ENCODE measurements at places on chromosomes 3 and 15.
A peak's percentile ranks its signal among the peaks of the same experiment; 100 is the strongest.

DNA sequence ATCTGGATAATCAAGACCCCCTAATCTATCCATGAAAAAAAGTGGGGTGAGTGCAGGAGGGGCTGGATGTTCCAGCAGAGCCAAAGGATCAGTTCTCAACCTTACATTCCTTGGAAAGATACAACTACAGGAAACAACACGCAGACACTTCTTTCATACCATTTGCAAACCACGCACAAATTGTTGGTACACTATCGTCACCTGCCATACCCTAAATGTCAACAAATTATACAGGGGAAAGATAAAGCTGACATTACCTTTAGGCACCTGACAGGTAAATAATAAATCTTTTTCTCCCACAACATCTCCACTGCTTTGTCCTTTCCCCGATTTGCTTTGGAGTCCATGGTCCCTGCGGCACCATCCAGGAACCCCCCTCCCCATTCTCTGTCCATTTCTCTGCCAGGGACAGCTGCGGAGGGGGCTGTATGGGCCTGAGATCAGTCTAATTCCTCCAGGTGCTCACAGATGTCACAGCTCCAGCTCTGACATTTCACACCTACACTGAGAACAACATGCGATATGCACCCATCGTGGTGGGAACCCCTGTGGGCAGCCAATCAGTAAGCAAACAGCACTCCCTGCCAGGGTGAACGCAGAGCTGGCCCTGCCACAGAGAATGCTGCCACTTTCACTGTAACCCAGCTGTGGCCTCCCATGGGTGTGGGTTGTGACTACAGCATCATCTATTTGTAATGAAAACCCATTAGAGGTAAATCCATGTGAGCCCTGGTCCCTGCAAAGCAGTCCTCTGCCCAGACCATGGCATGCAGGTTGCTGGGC lies 37.7 kb upstream of the BCL2L10 start:
- no peak for DNase-seq

- DNase-seq = no peak
Observed at GRCh38 chr3:128194843-128195242, 41.6 kb downstream of the EEFSEC start.

DNA sequence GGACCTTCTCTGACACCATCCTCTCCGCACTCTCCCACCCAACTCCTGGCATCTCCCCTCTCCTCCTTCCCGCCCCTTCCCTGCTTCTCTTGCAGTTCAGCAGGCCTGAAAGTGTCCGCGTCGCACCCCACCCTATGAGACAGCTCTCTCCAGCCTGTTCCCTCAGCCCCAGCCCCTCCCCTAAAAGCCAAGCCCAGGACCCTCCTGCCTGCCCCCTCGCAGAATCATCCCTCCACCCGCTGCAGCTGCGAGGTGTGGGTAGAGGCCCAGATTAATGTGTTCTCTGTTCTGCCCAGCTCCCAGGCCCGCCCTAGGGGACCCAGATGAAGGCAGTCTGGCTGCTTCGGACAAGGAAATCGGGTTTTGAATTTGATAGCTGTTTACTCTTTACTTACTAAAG lies 410 bp downstream of the PRR23E start:
- no peak for DNase-seq

GRCh38 chr3:1734494-1735122 lies 364.1 kb upstream of the CNTN4 start:
- no peak for DNase-seq

GRCh38 chr3:1954632-1955031 lies 144.0 kb upstream of the CNTN4 start:
- DNase-seq = no peak

- no peak for DNase-seq
Observed at GRCh38 chr3:112813723-112814171, 32.9 kb downstream of the CD200R1L start.

GRCh38 chr3:134656211-134656800 lies 5.5 kb upstream of the KY start:
- DNase-seq = no peak

GRCh38 chr3:197791892-197792647 lies 1.0 kb downstream of the LRCH3 start:
- DNase-seq = peak; percentile 50

DNA sequence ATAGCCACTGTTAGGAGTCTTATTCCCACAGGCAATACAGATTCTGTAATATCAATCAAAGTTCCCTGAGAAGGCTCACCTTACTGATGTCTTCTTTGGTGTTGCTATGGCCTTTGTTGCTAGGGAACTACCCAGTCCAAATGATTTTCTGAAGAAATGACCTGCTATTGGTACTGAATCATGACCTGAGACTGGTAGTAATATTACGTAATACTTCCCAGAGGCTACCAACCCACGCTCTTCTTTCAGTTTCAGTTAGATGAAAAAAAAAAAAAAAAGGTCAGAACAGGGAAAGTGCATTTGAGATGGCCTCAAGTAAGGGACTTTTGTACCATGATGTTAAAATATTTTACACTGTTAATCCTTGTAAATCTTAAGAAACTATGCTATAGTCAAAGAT lies 1092.5 kb upstream of the EPHA6 start:
- DNase-seq = no peak

GRCh38 chr15:82597815-82598214 lies 49.3 kb downstream of the CPEB1 start:
- no peak for DNase-seq

DNA sequence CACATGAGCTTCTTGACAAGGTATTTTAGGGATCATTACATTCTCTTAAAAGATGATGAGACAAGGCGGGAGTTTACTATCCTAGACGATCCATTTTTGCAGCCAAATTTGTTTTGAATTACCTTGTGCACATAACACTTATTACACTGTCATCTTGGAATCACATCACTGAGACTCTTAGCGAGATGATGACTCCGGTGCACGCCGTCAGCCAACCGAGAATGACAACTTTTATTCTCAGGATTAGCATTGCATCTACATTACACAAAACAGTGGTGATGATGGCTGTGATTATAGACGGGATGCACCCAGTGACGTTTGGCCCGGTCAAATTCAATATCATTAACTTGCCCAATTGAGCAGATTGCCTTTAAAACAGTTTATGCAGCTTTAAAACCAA lies 216.1 kb downstream of the PDZRN3 start:
- DNase-seq = no peak

- DNase-seq = peak; percentile 3
Observed at GRCh38 chr15:50925281-50925680, 16.8 kb downstream of the AP4E1 start.

DNA sequence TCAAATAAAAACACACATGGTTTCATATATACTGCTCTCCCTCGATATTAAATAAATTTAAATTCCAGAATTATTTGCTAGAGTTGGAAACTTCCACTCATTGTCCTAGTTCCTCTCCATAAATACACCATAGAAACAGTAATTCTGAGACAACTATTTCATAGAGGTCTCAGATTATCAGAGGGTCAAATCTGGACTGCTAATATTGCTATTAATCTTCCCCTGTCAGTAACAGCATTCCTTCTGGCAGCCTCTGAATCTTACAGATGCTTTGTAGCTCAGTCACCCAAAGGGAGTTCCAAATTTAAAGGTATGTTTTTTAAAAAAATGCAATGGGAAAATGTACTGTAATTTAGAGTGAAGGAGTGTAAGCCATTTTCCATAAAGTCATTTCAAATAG lies 428.8 kb downstream of the PYDC2 start:
- DNase-seq = no peak

DNA sequence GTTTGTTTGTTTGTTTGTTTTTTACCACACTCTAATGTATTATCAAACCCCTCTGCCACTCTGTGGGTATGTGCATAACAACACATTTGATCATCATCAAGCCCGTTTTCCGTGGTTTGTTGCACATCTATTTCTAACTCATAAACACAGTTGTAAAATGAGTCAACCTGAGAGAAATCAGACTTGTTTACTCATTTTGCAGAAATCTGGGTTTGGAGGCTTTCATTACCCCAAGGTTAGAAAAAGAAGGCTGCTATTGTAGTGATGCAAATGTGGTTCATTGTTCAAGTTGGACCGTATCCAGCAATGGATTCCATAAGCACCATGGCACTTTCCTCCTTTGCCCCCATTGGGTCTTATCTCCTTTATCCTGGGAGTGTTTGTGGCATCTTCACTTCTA lies 353.2 kb upstream of the SOX2 start:
- no peak for DNase-seq

DNA sequence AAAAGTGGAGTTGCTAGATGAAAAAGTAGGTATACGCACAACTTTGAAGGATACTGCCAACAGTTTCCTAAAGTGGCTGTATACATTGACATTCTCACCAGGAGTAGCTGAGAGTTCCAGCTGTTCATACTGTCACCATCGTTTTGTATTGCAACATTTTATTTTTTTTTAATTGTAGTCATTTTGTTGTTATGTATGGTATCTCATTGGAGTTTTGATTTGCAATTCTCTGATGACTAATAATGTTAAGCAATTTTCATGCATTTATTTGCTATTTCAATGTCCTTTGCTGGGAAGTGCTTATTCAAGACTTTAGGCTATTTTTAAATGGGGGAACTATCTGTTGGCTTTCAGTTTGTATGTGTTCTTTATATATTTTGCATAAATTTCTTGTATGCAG lies 185.1 kb upstream of the TGFBR2 start:
- no peak for DNase-seq

- DNase-seq = no peak
Observed at GRCh38 chr3:161217496-161217895, 3.6 kb upstream of the NMD3 start.

- DNase-seq = no peak
Observed at GRCh38 chr3:188415196-188415595, 261.2 kb downstream of the LPP start.

GRCh38 chr3:44477312-44478030 lies at the start of gene ZNF445:
Gene ZNF445 (minus strand): TSS chr3:44477670. CDS start chr3:44455549, 22,121 bp downstream.
- peak; percentile 93 for DNase-seq

DNA sequence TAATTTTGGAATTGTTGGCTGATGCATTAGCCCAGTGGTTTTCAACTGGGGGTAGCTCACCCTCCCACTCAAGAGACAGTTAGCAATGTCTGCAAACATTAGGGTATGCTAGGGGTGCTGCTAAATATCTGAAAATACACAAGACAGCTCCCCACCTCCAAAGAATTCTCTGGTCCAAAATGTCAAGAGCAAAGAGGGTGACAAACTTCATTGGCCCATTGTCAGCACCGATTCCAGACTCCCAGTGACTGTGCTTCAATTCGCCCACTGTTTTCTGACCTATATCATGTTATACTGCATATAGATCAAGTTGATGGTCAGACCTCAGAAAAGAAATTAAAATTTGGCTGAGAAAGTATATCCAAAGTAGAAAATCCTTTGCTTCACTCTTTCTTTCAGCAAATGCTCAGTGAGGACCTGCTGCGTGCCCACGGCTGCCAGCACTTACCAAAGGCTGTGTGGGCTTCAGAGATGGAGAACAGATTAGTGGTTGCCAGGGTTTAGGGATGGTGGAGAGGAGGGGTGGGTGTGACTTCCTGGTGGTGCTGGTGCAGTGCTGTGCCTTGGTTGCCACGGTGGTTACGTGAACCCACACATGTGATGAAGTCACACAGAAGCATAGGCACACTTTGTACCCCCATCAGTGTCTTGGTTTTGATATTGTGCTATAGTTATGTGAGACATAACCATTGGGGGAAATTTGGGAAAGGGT lies 204.0 kb downstream of the PLCL2 start:
- no peak for DNase-seq

- peak; percentile 40 for DNase-seq
Observed at GRCh38 chr15:100202309-100202960, 139.3 kb downstream of the ADAMTS17 start.

DNA sequence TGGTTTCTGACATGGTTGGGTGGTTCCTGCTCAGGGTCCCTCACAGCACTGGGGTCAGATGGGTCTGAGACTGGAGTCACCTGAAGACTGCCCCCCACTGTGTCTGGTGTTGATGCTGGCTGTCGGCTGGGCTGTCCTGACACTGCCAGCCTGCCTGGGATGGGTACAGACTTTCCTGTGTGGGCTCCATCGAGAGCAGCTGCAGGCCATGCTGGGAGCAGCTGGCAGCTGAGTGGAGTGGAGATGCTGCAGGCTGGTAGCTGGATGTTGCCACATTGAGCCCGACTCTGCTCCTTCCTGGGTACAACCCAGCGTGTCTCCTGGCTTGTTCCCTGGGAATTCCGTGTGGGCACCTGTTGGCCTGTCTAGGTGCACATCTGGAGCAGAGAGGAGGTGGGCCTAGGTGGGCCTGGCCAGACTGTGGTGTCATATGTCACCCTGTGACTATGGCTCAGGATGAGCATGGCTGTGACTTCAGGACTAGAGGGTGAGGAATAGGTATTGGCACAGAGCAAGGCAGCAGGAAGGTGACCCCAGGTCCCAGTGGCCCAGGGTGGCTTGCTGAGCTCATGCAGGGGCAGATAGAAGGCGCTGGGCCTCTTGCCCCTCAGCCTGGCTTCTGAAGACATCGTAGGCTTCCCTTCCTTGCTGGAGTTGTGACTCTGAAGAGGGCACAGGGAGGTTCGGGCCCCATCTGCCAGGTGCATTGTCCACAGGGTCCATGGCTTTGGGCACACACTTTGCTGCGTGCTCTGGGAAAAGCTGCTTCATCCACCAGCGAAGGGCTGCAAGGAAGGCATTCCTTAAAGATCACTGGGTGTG lies 40.0 kb upstream of the PRR23E start:
- DNase-seq = no peak

DNA sequence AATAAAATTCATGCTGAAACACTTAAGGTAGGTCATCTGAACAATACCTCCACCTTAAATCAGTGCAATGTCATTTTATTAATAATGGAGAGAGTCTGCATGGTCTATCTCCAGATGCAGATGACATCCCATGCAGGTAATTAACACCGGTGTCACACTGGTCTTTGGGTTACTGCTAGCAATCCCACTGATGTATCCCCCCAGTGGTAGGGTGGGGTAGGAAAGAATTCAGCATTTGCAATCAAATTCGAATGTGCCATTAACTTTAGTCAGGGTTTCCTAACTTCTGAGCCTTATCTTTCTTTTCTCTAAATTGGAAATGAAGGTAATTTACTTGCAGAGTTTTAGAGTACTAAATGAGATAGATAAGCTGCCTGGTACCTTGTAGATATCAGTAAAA lies 44.4 kb downstream of the KIF15 start:
- no peak for DNase-seq

- DNase-seq = no peak
Observed at GRCh38 chr3:58540176-58540858, 3.3 kb upstream of the ACOX2 start.

GRCh38 chr15:83378921-83379578 lies 68.1 kb upstream of the SH3GL3 start:
- no peak for DNase-seq

GRCh38 chr3:152769523-152769922 lies 65.4 kb upstream of the P2RY1 start:
- DNase-seq = peak; percentile 60

- no peak for DNase-seq
Observed at GRCh38 chr3:137097386-137097785, 139.6 kb downstream of the IL20RB start.

DNA sequence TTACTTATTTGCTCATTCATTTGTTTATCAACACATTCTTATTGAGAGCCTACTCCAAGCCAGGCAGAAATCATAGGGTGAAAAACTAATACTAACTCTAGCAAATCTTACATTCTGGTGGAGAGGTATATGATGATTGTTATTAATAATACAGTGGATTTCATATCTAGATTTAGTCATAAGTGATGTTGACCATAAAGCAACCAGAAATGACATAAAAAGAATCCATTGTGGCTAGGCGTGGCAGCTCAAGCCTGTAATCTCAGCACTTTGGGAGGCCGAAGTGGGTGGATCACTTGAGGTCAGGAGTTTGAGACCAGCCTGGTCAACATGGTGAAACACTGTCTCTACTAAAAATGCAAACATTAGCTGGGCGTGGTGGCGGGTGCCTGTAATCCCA lies 26.2 kb upstream of the IL20RB start:
- no peak for DNase-seq
